ENCODE measurements at places on chromosomes 2 and 18.

DNA sequence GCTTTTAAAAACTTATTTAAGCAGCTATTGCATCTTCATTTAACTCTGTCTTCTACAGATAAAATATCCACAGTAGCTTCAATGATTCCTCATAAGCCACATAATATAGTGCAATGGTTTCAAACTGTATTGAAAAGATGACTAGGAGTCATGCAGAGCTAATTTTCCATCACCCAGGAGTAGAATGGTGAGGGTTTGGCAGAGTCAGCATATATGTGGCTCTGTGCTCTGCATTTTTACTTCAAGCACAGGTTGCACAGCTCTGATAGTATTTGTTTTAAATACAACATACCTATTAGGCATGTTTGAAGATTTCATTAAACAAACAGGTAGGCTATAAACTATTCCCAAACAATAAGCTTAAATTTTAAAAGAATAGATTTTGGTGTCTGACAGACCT, 731.9 kb upstream of the VRK2 start:
- no peak for DNase-seq

DNA sequence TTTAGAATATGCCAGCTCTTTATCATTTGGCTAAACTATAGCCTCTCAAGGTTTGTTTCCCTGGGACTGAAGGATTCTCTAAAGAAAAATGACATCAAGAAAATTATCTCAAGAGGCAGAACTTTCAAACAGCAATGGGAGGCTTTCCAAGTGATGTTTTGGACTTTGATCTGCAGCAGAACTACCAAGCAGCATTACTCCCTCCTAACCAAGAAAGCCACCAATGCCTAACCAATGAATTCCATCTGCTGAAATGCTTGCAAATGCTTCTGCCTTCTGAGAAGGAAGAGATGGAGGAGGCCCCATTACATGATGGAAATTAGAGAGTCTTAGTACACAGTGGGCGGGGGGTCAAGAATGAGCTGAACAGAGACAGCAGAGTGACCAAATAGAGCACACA, 95.1 kb upstream of the SLC35G4 start:
- DNase-seq = no peak

GRCh38 chr2:110931648-110932047, 189.1 kb upstream of the BCL2L11 start:
- no peak for DNase-seq

DNA sequence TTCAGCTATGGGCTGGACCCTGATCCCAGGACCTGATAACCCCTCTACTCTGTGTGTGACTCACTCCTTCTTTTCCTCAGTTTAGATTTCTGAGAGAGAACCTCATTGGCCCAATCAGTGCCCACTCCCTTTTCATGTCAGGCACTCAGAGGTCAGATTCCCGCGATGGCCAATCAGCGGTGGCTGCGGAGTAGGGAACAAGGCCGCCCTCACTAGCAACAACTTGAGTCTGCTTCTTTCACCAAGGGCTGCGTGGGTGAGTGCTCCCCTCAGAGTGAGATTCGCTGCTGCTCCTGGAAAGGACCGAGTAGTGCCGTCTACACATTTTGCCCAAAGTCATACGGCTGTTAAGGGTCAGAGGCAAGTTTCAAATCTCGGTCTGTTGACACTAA, 34.7 kb downstream of the NPPC start:
- no peak for DNase-seq

DNA sequence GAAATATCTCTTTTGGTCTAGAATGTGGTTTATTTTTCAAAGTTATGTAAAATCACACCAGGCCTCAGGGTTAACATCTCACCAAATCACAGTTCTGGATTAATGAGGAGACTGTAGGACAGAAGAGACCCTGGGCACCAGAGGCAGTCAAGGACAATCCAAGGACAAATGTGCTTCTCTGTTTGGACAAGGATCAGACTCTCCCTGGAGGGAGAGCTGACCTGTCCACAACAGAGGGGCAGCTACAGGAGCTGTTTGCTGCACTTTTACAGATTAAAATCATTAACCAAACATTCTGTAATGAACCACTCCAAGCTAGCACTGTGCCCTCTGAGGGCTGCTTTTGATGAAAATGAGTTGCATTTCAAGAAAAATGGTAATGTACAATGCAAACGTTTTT, 690.6 kb upstream of the SLC8A1 start:
- no peak for DNase-seq

- no peak for DNase-seq
These were observed 165.4 kb downstream of the MYCN start for GRCh38 chr2:16105669-16106281.

- peak; percentile 95 for DNase-seq
These were observed 170.7 kb downstream of the ADCYAP1 start for GRCh38 chr18:1075322-1075721.

- DNase-seq = peak; percentile 29
These were observed 60.9 kb downstream of the EDAR start for GRCh38 chr2:108927936-108928659.

DNA sequence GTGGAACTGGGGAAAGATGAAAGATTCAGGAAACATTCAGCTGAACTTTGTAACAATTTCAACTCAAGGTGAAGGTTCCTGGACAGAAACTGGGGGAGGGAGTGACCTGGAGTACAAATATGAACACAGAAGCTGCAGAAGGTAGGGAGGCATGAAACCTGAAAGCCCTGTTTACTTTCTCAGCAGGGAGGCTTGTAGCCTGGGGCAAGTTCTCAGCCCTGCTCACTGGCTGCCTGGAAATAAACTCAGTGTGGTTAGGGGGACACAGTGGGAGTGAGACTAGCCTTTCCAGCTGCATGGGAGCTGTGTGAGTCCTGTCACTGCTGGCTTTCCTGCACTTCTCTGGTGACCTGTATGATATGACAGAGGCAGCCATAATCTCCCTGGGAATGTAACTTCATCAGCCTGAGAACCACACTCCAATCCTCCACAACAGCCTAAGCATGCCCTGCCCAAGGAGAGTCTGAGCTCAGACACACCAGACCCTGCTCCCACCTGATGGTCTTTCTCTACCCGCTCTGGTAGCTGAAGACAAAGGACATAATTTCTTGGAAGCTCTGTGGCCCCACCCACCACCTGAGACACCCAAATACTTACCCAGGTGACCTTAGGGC, 77.0 kb downstream of the ZSWIM2 start:
- no peak for DNase-seq

- no peak for DNase-seq
These were observed 586 bp downstream of the FNDC4 start for GRCh38 chr2:27494284-27494943.

- DNase-seq = no peak
These were observed 86.6 kb upstream of the NOSTRIN start for GRCh38 chr2:168715849-168716248.

GRCh38 chr2:41907771-41908207, 140.0 kb upstream of the PKDCC start:
- no peak for DNase-seq

DNA sequence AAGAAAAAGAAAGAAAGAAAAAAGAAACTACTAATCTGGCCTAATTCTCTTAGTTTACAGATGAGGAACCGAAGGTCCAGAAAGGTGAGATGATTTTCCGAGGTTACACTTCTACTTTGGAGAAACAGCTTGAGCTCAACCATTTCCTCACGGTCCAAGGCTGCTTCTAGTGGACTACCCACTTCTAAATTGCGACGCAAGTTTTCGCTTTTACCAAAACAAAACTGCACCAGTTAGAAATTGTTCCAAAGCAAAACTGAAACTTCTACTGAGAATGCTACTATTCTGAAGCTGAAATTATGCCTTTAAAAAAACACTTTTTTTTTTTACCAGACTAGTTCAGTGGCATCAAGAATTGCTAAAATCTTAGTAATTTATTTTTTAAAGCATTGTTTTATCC, 101.6 kb downstream of the INO80D start:
- DNase-seq = no peak

DNA sequence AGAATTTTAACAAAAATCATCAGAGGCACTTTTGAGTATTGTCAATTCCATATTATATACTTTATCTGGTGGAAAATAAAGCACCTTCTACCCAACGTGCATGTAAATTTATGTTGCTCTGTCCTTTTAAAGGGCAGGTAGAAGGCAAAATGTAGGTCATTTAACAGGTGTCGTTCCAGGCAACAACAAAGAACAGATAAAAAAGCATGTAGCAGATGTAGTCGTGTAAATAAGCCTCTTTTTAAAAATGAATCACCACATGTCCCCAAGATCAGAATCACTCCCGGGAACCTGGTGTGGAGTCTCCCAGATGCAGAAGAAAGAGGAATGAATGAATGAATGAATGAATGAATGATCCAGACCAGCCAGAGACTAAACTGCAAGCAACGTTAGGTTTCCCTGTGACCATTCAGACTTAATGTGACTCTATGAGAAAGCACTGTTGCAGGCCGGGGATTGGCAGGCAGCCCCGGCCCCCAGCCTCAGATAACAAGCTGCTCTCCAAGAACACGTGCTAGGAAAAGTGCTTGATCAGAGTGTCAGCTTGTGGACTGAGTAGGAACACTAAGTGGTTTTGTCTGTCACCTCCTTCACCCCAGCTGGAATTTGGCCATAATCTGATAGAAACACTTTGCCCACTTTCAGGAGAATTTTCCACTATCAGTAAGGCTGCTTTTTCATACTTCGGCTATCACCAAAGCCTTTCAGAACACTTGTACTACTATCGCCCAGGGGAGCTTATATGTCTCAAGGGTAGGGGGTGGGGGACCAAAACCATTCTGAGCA, 100.6 kb downstream of the CDK15 start:
- peak; percentile 12 for DNase-seq

GRCh38 chr18:59085797-59086196, 53.9 kb upstream of the SEC11C start:
- no peak for DNase-seq

DNA sequence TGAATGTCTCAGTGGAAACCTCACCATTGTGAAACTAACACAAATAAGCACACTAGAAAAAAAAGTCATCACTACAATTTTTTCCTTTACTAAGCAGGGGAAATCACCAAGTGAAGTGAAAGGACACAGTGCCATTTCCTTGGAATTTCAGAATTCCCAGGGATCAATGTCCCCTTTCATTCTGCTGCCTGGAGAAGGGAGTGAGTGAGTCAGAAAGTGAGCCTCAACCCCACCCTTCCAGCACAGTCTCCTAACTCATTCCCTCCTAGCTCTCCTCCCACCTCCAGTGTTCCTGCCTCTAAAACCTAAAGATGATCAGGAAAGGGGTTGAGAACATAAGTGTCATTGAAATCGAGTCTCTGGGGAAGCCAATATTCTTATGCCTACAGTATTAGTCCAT, 608.5 kb downstream of the RNF144A start:
- no peak for DNase-seq

- no peak for DNase-seq
These were observed 122.9 kb downstream of the LCLAT1 start for GRCh38 chr2:30569946-30570345.

DNA sequence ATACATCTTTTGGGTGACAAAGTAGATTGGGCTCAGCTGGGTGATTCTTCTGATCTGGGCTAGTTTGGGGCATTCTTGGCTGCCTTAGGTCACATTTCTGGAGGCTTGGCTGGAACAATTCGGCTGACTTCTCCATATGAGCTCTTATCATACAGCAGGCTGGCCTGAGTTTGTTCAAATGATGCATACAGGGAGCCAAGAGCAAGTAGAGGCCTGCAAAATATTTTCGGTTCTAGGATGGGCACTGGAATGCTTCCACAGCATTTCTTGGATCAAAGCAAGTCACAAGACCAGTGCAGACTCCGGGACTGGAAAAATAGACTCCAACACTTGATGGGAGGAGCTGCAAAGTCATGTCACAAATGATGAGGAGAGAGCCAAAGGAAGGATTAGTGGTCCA, 98.4 kb downstream of the SCG2 start:
- DNase-seq = no peak

DNA sequence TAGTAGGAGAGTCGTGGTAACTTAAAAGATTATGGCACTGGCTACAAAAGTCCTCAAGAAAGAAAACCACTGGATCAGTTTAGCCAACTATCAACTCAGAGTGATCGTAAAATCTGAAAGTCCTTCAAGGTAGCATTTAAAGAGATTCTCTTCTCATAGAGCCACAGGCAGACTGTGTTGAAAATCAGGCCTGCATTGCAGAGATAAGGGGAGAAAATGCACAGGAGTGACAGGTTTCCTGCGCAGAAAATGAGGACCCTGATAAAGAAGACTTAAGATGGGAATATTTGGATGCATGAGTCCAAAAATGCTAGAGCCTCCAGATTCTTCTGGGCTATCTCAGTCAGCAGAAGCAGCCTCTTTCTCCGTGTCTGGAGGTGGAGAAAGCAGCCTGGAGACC, 360.9 kb downstream of the PLCL1 start:
- DNase-seq = no peak

- peak; percentile 85 for DNase-seq
These were observed 36.6 kb upstream of the ASB1 start for GRCh38 chr2:238389988-238390589.

GRCh38 chr2:193382583-193382982, 1187.8 kb upstream of the TMEFF2 start:
- no peak for DNase-seq

DNA sequence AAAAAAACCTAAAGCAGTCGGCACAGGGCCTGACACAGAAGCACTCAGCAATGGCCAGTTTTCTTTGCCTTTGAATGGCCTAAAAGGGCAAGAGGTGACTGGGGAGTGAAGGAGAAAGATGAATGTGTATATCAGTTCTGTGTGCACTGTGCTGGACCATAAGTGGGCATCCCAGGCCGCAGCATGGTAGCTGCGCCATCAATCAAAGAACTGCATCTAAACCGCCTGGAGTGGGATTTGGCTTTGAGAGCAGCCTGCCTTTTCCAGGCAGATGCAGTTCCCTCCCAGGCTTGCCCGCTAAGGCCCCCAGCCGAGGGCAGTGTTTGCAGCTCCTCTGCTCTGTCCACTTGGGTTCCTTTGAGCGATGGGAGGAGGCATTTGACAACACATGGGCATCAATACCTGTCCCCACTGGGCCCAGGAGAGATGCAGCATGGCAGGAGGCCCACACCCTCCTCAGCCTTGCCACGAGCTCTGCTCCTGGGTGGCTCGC, 144.1 kb downstream of the FAM210A start:
- DNase-seq = no peak

DNA sequence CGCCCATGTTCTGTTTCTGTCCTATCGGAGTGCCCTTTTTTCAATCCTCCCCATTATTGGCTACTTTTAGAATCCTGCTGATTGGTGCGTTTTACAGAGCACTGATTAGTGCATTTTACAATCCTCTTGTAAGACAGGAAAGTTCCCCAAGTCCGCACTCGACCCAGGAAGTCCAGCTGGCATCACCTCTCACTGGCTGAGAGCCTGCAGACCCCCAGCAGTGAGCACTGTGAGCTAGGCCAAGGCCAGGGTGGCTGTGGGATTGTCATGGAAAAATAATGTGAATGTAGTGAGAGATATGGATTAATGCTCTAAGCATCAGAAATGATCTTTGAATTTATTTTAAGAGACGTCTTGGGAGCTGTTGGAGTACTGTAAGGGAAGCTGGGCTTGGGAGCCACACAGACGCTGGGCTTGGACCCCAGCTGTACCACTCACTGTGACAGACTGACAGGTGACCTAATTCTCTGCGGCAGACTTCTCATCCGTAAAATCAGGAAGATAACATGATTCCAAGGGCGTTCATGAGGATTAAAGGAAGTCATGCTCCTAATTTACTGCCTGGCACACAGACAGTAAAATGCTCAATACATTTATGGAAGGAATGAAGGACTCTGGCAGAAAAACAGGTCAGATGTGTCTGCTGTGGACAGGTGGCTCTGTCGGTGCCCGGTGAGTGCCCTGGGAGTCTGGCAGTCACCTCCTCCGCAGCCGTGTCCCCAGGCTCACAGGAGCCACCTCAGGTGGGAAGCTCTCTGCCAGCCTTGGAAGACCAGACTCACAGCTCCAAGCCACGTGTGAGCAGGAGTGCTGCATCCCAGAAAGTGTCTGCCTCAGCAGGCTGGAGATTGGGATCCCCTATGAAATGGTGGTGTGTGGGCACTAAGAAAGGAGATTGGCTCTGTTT, 105.5 kb downstream of the FAM168B start:
- no peak for DNase-seq
